ENCODE measurements at places on chromosomes 5 and 9. TPM values are rescaled to one million over a fixed set of nuclear protein-coding genes. Genes with fewer than 3 reads are reported as not detected.

DNA sequence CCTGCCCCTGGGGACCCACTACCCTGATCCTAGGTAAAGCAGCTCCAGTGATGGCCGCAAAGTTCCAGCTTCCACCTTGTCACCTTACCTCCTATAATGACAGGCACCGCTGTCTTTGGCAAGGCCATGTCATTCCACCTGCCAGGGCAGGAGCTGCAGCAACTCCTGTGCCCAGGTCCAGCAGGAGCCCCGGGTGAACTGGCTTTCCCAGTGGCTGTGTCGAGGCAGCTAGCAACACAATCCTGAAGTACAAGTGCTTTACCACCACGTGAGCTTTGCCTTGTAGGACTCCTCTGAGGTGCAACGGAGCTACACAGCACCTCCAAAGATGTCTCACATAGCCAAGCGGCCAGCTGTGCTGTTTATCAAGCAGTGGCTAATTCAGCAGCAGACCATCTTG, 20.7 kb upstream of the MGAT1 start:
- peak; percentile 30 for DNase-seq

DNA sequence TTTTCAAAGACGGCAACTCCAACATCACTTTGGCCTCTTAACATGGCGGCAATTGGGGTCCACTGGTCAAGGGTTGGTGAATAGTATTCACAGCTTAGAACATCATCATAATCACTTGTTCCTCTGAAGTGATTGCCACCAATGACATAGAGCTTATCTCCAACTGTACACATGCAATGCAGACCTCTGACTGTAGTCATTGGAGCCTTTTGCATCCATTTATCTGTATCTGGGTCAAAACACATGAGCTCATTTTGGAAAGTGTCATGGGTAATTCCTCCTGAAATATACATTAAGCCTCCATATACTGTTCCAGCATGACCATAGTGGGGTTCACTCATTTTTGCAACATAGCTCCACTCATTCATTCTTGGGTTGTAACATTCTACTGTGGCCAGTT, 2.0 kb downstream of the KLHL9 start:
- no peak for DNase-seq

DNA sequence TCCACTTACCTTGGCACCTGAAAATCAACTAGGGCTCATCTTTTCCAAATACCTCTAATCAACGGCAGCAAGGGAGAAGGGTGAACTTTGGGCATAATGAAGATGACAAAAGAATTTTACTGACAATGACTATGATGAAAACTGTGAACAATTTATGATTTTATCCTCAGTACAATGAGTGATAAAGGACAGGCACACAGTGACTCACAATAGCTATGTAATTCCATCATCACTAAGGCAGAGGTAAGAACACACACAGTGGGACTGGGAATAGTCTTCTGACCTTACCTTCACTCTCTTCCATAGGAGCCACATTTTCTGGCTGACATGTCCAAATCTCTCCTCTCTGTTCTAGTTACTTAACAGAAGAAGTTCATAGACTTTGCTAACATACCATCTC, 26.1 kb upstream of the KCNV2 start:
- DNase-seq, result no peak

DNA sequence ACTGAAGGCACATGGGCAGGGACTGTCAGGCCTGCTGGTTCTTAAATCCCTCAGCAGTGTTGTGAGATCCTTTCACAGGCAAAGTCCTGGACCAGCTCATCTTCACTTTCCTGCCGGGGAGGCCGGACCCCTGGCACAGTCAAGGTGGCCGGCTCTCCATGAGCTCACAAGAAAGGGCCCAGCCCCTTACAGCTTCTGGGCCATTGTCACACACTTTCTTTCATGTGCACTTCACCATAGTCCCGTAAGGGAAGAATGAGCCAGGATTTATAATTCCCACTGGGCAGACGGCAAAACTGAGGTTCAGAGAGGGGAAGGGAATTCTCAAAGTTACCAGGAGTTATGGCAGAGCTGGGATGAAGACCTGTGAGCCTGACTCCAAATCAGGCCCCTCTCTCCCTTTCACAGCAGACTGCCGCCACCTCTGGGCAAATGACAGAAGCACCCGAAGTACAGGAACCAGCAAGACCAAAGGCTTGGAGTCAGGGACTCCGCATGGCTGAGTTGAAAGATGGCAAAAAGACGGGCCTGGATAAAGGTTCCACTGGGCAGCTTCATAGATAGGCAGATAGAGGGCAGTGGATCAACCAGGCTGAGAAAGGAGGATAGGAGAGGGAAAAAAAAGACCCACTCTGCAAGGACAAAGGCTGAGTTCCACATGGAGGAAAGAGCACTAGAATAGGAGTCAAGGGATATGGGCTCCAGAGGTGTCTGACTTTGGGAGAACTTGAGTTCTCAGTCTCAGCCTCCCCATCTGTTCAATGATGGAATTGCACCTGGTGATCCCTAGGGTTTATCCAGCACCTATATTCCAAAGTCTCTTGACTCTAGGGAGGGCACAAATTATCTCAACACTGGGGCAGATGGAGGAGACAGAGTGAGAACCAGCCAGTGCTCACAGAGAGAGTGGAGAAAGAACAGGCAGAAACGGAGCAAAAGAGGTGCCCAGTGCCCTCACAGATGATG, 128.7 kb downstream of the PAX5 start:
- no peak for DNase-seq

DNA sequence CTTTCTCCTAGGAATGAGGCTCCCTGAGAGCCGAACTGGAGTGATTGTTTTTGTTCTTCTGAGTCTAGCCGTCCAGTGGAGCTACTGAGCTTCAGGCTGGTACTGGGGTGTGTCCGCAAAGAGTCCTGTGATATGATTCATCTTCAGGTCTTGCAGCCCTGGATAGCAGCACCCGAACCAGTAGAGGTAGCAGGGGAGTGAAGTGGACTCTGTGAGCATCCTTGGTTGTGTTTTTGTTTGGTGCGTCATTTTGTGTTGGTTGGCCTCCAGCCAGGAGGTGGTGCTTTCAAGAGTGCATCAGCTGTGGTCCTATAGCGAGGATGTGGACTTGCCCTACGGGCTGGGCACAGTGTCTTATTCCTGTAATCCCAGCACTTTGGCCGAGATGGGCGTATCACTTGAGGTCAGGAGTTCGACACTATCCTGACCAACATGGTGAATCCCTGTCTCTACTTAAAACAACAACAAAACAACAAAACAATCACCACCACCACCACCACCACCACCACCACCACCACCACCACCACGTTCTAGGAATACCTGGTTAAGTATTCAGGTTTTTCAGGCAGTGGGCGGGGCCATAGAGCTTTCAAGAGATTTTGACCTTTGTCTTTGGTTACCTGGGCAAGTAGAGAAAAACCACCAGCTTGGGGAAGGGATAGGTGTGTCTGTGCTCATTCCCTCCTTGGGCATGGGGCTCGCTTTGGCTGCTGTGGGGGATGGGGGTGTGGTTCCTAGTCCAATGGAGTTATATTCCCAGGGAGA, 154.0 kb downstream of the WDR70 start:
- DNase-seq, result no peak

- DNase-seq, result no peak
These were observed 497.1 kb downstream of the NFIB start for GRCh38 chr9:13816837-13817236.

DNA sequence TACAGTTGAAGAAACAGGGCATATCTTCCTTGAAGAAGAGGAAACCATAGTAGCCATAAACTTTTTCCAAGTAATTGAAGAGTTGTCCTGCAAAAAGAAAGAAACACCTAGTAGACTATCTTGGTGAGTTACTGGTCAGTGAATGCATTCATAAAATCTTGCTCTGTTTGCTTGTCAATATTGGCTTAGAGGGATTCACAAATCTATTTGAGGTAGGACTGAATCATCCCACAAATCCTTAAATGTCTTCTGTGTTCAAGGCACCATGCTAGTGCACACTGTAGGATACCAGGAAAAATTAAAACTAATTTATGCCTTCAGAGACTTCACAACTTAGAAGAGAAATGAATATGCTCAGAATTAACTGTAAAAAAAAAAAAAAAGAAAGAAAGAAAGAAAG, 57.6 kb downstream of the GRAMD2B start:
- DNase-seq, result no peak

GRCh38 chr5:19977099-19977498, 10.9 kb downstream of the CDH18 start:
- DNase-seq, result no peak

- DNase-seq, result no peak
These were observed 185.8 kb downstream of the CDK5RAP2 start for GRCh38 chr9:120394058-120394669.

DNA sequence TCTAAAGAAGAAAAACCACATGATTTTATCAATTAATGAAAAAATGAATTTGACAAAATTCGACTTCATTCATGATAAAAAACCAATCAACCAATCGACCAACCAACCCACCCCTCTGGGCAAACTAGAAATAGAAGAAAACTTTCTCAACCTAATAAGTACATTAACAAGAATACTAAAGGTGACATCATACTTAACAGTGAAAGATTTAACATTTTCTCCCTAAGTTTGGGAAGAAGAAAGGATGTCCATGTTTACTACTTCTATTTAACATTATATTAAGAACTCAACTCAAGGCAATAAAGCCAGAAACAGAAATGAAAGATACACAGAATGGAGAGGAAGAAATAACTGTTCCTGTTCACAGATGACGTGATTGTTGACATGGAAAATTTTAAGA, 476.1 kb upstream of the MEF2C start:
- DNase-seq, result no peak

GRCh38 chr9:89372230-89372816, 54.0 kb downstream of the SECISBP2 start:
- no peak for DNase-seq

DNA sequence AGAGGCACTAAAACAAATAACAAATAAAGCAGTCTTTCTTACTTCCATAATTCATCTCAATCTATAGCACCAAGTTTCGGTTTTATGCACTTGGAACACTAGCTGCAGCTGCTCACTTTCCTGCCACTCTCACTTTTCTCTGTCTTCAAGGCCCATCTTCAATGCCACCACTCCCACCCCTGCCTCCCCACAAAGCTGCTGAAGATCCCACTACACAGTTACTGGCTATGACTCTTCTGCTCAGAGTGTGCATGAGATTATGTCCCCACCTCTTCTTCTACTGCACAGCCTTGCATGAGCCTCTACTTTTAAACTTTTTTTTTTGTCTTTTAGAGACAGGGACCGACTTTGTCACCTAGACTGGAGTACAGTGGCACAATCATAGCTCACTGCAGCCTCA, 77.4 kb downstream of the SAXO1 start:
- DNase-seq, result no peak

DNA sequence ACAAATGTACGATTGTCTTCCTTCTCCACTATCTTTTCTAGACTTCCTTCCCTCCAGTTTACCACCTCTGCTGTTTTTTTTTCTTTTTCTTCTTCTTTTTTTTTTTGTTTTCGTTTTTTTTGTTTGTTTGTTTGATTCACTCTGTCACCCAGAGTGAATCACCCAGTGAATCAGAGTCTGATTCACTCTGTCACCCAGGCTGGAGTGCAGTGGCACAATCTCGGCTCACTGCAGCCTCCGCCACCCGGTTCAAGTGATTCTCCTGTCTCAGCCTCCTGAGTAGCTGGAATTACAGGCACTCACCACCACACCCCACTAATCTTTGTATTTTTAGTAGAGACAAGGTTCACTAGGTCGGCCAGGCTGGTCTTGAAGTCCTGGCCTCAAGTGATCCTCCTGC, 375.7 kb downstream of the NTRK2 start:
- DNase-seq, result no peak

GRCh38 chr9:121569266-121569648, 69.6 kb upstream of the GGTA1 start:
- DNase-seq, result no peak

DNA sequence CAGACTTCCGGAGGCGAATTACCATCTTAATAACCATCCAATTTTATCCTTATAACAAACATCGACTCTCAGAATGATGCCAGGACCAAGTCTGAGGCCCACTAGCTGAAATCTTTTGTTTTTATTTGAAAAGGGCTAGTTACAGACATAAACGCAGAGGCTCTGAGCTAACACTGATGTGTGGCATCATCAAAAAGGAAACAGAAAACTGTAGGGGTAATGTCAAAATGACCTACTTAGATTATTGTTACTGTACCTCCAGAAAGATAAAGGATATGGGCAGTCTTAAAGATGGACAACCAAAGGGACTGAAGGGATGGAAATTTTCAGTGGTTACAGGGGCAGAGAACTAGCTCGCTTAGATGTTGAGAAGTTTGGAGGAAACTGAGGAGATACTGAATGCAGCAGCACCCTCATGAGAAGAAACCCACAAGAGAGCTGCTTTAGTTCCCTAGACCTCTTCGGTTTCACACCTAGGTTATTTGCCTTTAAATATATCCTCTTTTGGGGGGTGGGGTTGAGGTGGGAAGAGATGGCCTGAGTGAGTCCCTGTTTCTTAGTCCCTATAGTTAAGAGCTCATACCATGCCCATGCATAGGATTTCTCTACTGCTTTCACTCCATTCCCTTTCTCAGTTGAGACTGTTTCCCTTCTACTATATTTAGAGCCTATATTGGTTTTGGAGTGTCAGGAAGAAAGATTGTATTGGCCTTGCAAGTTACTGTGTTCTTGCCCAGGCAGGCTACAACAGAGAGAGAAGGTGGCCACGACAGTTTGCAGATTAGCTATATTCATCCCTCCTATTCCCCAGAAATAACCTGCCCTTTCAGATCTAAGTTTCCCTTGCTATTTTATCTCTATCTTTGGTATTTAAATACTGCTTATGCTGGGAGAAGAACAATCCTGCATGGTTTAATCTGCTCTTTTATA, 320.4 kb upstream of the EFNA5 start:
- DNase-seq, result no peak

- DNase-seq, result no peak
These were observed 610.8 kb downstream of the PDE4D start for GRCh38 chr5:59282726-59283125.

- DNase-seq, result peak; percentile 52
These were observed 4.5 kb downstream of the MAMDC4 start for GRCh38 chr9:136856541-136857141.

DNA sequence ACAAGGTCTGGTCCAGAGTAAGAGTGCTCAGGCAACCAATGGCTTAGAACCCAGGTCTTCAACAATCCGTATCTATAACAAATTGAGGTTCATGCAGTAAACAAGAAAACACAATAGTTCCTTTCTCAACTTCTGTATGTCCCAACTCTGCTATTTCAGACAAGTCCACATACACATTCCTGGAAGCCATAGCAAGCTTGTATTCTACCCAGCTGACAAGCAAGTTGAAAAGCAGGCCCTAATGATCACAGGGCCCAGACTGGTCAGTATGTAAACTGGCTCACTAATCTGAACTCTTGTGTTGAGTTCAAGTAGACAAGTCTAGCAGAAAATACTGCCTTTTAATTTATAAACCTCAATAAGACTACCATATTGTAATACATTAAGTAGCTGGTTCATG, 26.9 kb downstream of the FNIP1 start:
- DNase-seq, result no peak

Gene TRUB2
- 39.7 TPM for total RNA-seq

Gene SLC25A2
- total RNA-seq, result not detected

Gene ZNF354C
- 2.6 TPM for total RNA-seq

Gene ANKRD34B
- total RNA-seq, result 6.3 TPM

Gene PTGES2
- total RNA-seq, result 81.2 TPM

Gene PCDHB5
- 2.8 TPM for total RNA-seq

Gene ANXA2R
- total RNA-seq, result 0.17 TPM

Gene CDH9
- 0.73 TPM for total RNA-seq

Gene MEIKIN
- total RNA-seq, result not detected
